NCI-H524 treated with DMSO at 0.1 percent for 48 hours (cell line): ENCODE measurements at places on chromosomes 2 and 18.

DNA sequence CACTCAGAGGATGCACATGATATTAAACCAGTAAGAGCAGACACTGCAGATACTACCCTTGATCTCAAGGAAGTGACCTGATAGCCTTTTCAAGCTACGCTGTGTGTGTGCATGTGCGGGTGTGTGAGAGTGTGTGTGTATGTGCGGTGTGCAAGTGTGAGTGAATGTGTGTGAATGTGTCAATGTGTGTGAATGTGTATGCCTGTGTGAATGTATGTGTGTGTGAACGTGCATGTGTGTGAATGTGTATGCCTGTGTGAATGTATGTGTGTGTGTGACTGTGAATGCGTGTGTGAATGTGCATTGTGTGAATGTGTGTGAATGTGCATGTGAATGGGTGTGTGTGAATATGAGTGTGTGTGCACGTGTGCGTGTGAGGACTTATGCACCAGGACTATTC is 53.8 kb downstream of the KCNG2 start:
- no peak for DNase-seq

- DNase-seq, result no peak
These were observed 17.4 kb downstream of the AGAP1 start for GRCh38 chr2:235511187-235511661.

- no peak for DNase-seq
These were observed 31.5 kb upstream of the PDIA6 start for GRCh38 chr2:10844097-10844496.

GRCh38 chr2:28155627-28156026 is 237.0 kb upstream of the FOSL2 start:
- DNase-seq, result no peak

- no peak for DNase-seq
These were observed 312.7 kb downstream of the TCF4 start for GRCh38 chr18:55275039-55275901.

DNA sequence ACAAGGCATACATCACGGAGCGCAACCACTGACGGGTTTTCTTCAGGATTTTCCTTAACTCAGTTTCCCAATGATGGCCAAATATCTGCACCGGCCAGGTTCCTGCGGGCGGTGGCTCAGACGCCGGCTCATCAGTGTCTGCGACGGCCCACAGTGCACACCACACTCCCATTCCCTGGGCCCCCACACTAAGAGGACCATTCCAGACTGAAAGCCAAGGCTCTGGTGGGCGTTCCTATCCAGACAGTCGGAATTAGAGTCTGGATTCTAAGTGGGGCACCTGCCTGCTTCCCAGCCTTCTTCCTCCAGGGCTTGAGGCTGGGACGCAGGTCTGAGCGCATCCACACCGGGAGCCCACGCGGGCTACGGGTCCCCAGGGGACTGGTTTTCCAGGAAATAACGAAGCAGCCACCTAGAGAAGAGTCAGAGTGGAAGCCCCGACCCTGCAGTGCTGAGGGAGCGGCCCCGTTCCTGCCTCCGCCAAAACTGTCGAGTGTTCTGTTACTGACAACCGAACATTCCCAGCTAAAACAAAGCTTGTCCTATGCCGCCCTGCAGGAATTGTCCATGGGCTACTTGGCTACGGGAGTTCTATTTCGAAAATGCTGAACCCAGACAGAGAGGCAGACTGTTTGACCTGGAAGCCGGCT is 75.3 kb downstream of the TMEM18 start:
- DNase-seq, result no peak

GRCh38 chr18:8389391-8390340 is 219.6 kb upstream of the RAB12 start:
- no peak for DNase-seq

DNA sequence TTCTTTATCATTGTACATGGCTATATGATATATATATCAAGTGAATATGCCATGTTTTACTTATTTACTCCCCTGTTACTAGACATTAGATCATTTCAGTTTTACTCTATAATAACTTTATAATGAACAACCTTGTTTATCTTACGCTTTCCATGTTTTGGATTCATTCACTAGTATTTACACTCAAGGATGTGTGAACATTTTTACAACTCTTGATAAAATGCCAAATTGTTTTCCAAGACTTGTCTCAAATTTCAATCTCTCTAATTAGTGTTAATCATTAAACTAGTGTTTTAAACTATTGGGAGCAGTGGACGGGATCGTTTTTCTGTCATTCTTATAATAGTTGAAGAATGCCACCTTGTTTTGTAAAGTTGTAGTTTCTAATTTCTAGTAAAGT is 51.5 kb upstream of the B3GNT7 start:
- DNase-seq, result no peak

- no peak for DNase-seq
These were observed 4.4 kb downstream of the IHH start for GRCh38 chr2:219056176-219056895.

- no peak for DNase-seq
These were observed 218.2 kb downstream of the ATAD2B start for GRCh38 chr2:23708771-23709170.

- no peak for DNase-seq
These were observed 7.9 kb downstream of the MAP3K2 start for GRCh38 chr2:127379712-127380355.

- DNase-seq, result peak; percentile 68
These were observed 164.0 kb upstream of the SIX3 start for GRCh38 chr2:44777537-44777936.

GRCh38 chr2:170681311-170681710 is 33.8 kb upstream of the SP5 start:
- no peak for DNase-seq
